ENCODE measurements at places on chromosomes 4 and X. TPM values are rescaled to one million over a fixed set of nuclear protein-coding genes. Genes with fewer than 3 reads are reported as not detected.
A peak's percentile ranks its signal among the peaks of the same experiment; 100 is the strongest.

DNA sequence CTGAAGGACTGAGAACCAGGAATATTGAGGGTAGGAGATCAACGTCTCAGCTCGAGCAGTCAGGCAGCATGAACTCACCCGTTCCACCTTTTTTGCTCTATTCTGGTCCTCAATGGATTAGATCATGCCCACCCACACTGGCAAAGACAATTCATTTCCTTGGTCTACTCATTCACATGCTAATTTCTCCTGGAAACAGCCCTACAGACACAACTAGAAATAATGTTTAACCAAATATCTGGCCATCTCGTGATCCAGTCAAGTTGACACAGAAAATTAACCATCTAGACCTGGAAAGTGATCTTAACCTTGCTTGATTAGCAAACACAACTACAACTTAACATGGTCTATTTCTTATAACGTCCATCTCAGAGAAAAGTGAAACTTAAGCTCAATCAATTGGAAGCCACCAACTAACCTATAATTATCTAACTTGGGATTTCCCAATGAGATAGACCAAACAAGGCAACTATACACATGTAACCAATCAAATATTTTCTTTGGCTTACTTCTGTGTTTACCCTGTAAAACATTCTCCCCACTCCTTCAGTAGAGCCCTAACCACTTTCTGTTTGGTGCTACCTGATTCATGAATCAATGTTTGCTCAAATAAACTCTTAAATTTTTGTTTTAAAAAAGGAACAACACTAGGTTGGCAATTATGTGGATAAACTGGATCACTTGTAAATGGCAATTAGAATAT is 69.7 kb upstream of the MAMLD1 start:
- DNase-seq = no peak

DNA sequence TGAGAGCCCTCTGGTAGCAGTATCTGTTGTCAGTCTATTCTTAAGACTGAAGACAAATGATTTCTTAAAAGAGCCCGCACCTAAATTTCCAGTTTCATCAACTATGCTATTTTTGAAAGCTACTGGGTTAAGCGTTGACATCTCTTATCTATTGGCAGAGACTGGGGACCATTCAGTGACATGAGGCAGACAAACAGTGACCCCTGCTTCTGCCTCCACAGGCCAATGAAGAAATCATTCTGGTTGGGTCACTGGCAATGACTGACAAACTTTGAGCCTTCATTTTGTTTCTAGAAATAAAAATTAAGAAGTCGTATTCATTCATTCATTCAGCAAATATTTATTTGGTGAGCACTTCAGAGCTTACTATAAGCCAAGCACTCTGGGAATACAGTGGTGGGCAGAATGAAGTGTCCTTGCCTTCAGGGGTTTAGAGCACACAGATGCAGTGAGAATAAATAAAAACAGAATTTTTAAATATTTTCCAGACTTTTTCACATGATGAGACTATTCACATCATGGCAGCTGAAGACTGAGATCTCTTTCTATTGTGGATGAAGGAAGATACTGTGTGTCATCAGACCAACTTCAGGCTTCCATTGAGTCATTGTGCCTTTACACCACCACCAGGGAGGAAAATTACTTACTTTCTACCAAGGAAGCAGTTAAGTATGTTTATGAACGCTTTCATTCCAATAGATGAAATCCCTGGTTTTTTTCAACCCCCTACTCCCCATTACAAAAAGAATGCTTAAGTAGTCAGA is 36.0 kb downstream of the SORBS2 start:
- DNase-seq = no peak

DNA sequence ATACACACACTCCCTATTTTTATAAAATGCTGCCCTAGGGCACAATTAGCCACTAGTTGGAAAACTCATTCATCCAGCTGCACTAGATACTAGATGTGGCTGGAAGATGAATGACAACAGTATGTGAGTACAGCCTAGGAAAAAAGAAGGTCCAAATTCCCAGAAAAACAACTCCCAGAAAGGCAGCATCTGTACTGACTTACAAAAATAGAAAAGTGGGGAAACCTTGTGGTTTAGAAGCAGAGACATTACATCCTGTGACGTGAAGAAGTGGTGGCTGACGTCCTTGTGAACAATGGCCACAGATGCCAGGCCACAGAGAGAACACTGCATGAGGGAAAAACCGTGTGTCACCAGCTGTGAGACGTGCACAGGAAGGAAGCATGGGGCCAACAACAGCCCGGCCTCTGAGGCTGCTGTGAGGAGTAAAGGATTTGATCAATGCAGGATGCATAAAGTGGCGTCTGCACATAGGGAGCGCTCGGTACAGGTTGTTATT is 81.2 kb downstream of the SPRY1 start:
- no peak for DNase-seq

DNA sequence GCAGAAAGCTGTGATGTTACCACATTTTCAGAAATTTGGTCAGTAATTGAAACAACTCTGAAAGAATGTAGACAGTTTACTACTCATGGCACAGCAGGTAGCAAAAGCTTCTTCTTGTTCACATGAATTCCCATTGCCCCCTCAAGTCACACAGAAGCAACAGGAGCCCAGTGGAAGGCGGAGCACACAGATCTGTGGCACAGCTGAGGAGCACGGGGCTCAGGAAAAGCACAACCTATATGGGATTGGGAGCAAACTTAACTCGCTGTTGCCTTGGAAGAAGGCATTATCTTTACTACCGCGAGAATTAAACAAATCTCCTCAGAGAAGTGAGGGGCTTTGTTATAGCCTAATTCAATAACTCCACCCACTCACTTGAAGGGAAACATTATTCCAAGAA is 358.5 kb downstream of the SPOCK3 start:
- DNase-seq = peak; percentile 43

DNA sequence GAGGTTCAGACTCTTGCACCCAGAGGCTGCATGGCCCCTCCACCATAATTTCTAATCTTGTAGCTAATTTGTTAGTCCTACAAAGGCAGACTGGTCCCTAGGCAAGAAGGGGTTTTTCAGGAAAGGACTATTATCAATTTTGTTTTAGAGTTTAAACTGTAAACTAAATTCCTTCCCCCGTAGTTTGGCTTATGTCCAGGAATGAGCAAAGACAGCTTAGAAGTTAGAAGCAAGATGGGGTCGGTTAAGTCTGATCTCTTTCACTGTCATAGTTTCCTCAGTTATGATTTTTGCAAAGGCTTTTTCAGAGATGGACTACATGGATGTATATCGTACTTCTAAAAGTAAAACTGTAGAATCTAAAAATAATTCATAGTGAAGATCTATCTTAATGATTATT is 258.1 kb upstream of the IL1RAPL1 start:
- no peak for DNase-seq

- DNase-seq = no peak
Observed at GRCh38 chr4:98528882-98529281, 129.5 kb downstream of the TSPAN5 start.

- DNase-seq = no peak
Observed at GRCh38 chrX:34381241-34381640, 249.1 kb upstream of the FAM47A start.

DNA sequence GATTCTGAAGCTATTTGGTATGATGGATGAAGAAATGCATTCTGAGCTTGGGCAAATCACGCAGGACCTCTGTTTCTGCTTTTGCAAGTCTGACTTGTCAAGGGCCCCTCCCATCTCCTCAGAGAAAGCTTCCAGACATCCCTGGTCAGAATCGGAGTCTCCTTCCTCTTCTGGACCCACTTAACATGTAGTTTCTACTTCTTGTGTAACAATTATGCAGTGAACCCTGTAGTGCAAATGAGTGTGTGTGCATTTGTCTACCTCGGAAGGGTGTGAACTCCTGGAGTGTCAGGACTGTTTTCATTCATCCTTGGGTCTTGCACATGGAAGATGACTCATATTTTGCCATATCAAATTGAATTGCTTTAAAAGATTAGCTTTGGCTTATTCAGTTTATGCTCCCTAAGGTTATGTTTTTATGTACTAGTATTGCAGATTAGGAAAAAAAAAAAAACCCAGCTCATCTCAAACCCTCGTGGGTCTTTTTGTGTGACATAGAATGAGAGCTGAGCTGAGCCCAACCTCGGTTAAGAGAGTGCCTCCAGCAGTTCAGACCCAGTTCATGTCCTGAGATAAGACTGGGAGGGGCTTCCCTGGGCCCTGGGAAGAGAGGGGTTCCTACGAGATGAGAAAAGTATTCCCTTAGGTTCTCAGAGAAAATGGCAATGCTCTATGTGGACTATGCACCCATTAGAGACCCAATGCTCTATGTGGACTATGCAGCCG is 61.1 kb upstream of the RPL34 start:
- DNase-seq = no peak

GRCh38 chr4:34181891-34182290 is 2062.4 kb downstream of the ARAP2 start:
- no peak for DNase-seq

DNA sequence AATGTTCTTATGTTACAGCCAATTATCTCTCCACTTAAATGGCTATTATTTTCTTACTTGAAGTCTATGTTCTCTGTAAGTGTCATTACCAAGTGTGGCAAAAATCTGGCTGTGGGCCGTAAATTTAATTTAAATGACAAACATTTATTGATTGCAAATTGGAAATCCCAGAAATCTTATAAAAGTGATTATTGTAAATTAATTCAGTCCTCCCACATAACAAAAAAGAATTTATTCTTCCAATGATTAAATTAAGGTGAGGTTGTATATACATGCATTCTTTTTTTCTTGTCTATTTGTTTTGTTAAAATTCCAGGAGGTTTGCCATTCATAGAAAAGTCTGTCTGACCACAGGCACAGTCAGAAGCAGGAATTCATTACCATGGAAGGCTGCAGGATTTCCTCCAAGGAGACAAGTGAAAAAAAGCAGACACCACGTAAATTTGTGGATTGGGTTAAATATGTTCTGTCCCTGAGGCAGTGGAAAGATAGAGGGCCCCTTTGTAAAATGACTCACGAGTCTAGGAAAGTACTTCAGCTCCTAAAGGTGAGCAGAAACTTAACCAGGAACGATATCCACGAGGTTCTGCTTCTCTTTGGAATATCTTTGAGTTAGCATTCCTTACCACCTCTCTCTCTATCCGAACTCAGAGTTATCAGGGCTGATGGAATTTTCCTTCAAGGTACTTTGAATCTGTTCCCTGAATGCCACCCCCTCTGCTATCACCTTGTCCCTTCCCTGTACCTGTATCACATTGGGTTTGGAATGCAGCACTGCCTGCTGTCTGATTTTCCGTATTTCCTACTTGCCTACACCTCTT is 10.7 kb downstream of the PPARGC1A start:
- no peak for DNase-seq

- peak; percentile 29 for DNase-seq
Observed at GRCh38 chr4:89434364-89434988, 126.9 kb upstream of the GPRIN3 start.

GRCh38 chr4:65670331-65671031 is at the start of gene EPHA5:
Gene EPHA5, minus strand, starts transcription at chr4:65670489. Its CDS starts 747 bp downstream, at chr4:65669742.
- DNase-seq = peak; percentile 89

GRCh38 chr4:13670456-13671160 is 43.1 kb upstream of the BOD1L1 start:
- no peak for DNase-seq

- no peak for DNase-seq
Observed at GRCh38 chr4:126727461-126727860, 905.3 kb upstream of the INTU start.

DNA sequence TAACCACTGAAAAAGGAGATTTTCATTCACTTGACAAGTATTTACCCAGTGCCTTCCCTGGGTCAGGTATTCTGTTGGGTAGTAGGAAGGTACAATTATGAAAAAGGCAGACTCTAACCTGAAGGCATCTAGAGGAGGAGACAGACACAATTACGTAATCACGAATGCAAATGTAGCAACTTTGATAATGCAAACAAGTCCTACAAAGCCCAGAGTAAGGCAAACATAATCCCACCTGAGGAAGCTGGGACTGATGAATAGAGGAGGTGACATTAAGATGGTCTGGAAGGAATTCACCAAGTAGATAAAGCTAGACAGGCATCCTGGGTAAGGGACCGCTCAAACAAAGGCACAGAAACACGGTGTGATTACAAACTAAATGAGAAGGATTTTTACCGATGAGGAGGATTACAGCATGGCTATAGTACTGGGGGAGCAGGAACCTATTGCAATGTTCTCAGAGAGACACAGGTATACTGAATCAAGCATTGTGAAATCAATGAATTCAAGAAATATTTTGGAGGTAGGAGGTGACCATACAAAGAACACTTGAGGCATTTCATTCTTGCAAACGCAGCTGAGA is 37.1 kb downstream of the TMEM150C start:
- DNase-seq = no peak

GRCh38 chr4:151443247-151443646 is 34.3 kb downstream of the FHIP1A start:
- no peak for DNase-seq

DNA sequence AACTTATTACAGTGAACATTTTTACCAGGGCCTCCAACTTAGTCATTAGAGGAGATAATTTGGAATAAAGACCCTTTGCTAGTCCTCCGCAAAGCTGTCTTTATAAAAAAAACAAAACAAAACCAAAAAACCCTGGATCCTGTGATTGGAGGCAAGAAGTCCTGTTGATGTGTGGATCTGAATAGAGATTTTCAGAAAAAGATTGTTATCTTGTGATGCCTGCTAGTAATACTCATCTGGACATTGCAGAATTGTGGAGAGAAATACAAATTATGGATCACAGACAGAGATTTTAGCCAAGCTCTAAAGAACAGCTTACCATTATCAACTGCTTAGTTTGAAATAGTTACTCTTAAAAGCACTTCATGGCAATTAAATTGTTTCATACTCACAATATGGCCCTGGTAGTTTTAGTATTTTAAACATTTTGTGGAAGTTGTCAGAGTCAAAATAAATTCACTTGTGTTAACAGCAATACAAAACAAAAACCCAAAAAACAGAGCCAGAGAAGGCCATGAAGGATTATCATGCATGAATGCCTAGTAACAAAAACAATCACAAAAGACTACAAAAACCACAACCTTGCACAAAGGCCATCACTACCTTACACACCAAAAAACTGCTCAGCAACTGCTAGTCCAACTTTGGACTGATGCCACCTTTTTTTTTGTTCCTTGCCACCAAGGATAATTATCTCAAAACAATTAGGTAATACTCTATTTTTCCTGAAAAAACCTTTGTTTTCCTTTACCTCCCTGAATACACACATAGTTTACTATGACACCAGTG is 514.5 kb upstream of the SLIT2 start:
- peak; percentile 59 for DNase-seq

- no peak for DNase-seq
Observed at GRCh38 chr4:8067274-8067936, 91.2 kb downstream of the ABLIM2 start.

DNA sequence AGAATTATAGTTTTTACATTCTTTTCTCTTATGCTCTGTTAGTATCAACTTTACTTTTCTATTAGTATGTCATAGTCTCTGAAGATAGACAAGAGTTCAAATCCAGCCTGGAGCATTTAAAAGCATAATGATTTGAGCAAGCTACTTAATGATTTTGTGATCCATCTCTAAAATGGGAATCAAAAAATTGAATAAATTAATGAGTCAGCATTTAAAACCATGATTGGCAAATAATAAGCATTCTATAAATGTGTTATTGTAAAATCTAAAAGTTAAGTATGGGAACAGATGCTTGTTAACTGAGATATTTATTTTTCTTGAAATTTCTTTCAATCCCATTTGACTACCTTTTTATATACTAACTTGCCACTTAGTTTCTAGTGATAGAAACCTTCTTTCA is 391.6 kb downstream of the PCDH7 start:
- DNase-seq = no peak

- no peak for DNase-seq
Observed at GRCh38 chr4:54842656-54843055, 184.9 kb downstream of the KIT start.

The CORIN gene
- total RNA-seq = not detected

The PNCK gene
- total RNA-seq = 19.7 TPM

The CLTRN gene
- 2.0 TPM for total RNA-seq

The FABP2 gene
- not detected for total RNA-seq

The ENPP6 gene
- not detected for total RNA-seq

The DAPP1 gene
- total RNA-seq = not detected

The RNF128 gene
- total RNA-seq = not detected
